Tibial nerve (tissue), 4 donors: ENCODE measurements at places on chromosomes 16 and 17.

GRCh38 chr17:71649941-71650350, 470.9 kb upstream of the SOX9 start:
- no peak for DNase-seq

DNA sequence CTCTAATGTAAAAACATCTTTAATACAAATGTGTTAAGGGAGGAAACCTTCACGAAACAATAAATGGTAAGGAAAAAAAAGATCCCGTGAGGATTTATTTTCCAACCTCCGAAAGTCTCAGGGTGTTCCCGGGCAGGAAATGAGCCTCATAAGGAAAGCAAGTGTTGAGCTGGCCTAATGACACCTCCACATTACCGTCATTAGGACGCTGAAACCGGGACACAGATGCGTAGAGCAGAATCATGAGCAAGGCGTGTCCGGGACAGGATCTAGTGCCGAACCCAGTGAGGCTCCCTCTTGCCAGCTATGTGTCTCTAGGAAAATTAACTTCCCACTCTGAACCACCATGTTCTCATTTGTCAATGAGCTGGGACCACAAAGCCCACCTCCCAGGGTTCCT, 22.7 kb upstream of the CYTH1 start:
- DNase-seq, result no peak

GRCh38 chr16:8565498-8565897, 24.8 kb downstream of the TMEM114 start:
- no peak for DNase-seq

DNA sequence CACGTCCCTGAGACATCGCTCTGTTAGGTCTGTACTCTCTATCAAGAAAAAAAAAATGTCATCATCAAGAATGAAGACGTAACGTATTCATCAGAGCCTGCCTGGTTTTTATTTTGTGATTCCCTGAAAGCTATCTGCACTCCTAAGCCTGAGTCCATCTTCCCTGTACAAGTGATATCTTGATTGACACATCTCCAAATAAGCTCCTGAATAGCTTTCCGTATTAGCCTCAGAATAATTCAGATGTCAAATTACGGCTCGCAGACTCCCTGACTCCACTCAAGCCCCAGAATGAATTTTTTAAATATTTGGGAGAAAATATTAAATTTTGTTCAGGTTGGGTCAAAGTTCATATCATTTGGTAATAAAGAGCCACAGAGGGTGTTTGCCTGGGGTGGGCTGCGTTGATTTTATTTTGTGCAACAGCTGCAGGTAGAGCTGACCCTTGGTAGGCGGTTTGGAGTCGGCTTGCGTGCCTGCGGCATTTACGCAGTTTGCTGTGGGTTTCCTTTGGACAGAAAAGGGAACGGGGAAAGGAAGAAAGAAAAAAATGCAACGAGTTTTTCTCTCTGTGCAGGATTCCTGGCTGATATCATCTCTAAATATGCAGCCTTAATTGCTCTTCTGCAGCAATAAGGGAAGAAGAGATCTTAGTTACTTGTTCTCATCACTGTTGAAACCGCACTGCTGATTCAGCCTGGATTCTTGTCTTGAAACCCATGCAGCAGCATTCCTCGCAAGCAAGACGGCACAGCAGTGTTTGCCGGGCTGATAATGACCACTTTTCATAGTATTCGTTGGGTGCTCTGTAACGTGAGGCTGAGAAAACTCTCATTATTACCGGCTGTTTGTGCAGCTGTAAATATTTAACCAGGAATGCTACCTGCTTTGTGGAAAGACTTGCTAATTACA, 114.7 kb downstream of the IRX3 start:
- DNase-seq, result no peak

- no peak for DNase-seq
These were observed 10.9 kb upstream of the ZFHX3 start for GRCh38 chr16:73058616-73059409.

- no peak for DNase-seq
These were observed 18.5 kb upstream of the CPD start for GRCh38 chr17:30360086-30360808.

DNA sequence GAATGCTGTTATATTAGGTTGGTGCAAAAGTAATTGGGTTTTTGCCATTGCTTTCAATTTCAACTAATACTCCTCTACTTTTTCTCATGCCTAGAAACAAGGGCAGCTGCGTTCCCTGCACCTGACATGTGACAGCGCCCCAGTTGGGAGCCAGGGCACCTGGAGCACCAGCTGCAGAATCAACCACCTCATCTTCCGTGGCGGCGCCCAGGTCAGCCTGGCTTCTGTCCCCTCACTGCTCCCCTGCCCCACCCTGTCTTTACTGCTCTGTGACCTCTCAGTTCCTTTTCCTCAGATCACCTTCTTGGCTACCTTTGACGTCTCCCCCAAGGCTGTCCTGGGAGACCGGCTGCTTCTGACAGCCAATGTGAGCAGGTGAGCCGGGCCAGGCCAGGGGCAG, 16.4 kb upstream of the ITGAD start:
- no peak for DNase-seq

- DNase-seq, result no peak
These were observed 532 bp downstream of the CNTNAP1 start for GRCh38 chr17:42682722-42683403.

- DNase-seq, result no peak
These were observed 2285.3 kb downstream of the TP53TG3F start for GRCh38 chr16:35744726-35745125.

- DNase-seq, result no peak
These were observed 93.7 kb downstream of the SDK2 start for GRCh38 chr17:73550556-73550955.

DNA sequence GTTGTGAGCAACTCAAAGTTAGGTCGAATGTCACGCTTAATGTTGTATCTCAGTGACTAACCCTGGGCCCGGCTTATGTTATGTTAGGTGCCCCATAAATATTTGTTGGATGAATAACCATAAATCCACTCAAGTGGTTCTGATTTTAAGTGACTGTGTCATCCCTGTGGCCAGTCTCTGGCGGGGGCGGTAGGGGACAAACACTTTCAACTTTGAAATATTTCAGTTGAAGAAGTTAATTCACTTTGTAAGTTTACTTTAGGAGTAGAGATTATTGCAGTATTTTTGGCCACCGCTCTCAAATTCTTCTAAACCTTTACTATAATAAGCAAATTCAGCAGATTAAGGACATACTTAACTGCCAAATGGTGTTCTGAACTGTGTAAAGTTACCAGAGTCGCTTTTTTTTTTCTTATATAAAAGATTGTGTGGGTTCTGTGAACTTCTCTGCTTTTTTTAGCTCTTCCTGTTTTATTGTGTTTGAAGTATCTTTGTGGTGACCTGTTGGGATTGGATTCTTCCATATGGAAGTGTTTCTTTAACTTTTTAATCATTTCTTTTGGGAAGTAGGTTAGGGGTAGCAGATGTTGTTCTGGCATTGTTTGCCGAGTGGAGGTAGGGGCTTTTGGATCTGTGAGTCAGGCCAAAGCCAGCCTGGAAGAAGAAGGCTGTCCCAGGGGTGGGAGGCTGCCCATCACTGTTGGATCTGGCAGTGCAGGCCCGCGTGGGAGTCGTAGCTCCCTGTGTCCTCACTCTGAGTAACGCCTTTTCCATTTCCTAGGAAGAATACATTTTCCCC, 61.4 kb upstream of the TBX2 start:
- no peak for DNase-seq

DNA sequence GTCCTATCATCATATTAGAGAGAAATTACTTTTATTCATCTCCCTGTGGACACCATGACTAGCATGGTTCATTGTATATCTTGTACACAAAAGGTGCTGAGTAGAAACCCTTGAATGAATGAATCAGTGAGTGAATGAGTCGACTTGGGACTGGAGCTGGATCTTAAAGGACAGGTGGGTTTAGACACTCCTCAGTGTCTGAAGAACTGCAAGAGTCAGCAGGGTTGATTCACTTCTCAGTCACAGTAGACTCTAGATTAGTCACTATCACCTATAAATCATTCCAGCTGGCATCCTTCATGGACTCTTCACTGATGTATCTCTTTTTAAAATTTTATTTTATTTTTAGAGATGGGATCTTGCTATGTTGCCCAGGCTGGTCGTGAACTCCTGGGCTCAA, 30.1 kb upstream of the PMFBP1 start:
- no peak for DNase-seq

DNA sequence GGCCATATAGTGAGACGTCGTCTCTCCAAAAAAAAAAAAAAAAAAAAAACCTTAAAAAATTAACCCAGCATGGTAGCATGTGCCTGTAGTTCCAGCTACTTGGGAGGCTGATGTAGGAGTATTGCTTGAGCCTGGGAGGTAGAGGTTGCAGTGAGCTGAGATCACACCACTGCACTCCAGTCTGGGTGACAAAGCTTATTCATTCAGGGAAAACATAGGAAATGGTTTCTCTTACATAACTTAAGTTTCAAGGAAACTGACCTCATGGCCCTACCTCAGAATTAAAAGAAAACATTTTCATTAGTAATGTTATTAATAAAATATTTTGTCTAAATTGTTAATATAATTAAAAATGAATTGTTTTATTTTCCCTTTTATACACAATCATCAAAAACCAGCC, 31.4 kb downstream of the COG1 start:
- DNase-seq, result no peak

GRCh38 chr16:4514606-4515005, 24.0 kb downstream of the CDIP1 start:
- DNase-seq, result no peak

DNA sequence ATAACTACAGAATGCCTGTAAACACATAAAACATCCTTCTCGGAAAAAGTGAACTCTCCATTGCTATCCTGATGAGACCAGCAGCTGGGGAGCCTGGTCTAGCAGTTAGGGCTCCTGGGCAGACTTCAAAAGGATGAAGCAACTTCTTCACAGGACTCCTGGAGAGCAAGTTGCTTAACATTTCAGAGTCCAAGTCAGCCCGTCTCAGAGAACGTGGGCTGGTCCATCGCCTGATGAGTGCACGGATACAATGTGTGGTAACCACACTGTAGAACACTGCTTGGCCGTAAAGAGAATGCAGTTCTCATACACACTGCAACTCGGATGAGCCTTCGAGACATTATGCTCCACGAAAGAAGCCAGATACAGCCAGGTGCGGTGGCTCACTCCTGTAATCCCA, 52.7 kb downstream of the TMEM235 start:
- DNase-seq, result no peak

- no peak for DNase-seq
These were observed 195.8 kb downstream of the SNX29 start for GRCh38 chr16:12172343-12172742.

GRCh38 chr17:8337802-8338752, 1.6 kb upstream of the ODF4 start:
- DNase-seq, result no peak

DNA sequence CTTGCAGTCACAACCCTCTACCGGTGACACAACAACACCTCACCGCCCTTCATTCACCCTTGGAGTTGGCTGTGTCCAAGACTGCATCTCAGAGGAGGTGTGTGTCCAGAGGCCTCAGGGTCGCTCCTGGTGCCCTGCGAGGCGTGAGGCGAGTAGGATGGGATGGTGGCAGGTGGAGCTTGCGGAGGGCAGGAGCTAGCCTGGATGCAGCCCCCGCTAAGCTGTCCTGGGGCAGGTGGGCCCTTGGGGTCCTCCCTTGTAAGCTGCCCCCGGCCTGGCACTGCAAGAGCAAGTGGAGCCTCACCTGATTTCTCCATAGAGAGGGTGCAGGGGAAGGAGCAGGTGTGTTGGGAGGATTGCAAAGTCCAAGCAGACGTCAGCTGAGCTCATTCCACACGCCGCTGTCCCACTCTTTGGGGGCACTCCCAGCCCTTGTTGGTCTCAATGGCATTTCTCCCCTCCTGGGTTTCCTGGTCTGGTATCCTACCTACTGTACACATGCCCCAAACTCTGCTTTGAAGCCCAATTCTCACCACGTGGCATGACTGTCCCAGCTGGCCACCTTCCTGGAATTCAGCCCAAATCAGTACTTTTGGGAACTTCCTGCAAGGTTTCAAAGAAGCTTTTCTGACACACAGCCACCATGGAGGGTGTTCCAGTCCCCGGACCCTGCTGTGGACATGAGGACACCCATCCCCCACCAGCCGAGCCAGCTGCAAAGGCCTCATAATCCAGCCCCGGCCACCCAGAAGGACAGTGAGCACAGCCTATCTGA, 18.1 kb upstream of the ICAM2 start:
- no peak for DNase-seq

GRCh38 chr17:79650283-79650682, 39.4 kb upstream of the RBFOX3 start:
- DNase-seq, result no peak

DNA sequence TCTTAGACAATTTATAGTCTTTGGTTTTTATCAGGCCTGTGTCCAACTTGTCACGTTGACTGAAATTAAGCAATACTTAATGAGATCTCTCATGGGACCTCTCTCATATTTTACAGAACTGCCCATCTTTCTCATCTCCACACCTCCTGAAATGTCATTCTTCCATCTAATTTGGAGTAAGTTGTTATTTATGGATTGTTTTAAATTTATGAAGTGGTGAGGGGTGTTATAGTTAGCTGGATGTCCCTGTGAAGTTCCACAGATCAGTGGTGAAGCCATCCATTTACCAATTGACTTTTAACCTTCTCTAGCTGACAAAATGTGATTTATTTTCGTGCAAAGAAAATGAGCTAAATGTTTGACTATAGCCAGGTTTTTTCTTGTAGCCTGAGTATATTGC, 824.9 kb downstream of the KCNJ2 start:
- no peak for DNase-seq

GRCh38 chr16:53087101-53087500, 32.3 kb downstream of the CHD9 start:
- no peak for DNase-seq

- no peak for DNase-seq
These were observed 14.2 kb upstream of the IL21R start for GRCh38 chr16:27387724-27388123.

- no peak for DNase-seq
These were observed 60.4 kb downstream of the PIPOX start for GRCh38 chr17:29103341-29103740.

DNA sequence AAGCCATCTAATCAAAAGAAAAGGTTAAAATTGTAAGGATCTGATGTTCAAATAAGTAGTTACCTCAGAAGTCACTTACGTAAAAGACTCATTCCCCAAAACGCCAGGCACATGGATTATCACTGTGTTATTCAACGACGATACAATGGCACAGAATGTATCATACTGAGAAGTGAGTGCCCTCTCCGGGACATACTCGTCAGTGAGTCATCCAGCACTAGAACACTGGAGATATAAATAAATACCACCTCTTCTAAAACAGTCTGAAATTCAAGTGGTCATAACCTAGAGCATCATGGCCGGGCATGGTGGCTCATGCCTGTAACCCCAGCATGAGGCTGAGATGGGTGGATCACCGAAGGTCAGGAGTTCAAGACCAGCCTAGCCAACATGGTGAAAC, 24.9 kb downstream of the USP31 start:
- DNase-seq, result no peak

DNA sequence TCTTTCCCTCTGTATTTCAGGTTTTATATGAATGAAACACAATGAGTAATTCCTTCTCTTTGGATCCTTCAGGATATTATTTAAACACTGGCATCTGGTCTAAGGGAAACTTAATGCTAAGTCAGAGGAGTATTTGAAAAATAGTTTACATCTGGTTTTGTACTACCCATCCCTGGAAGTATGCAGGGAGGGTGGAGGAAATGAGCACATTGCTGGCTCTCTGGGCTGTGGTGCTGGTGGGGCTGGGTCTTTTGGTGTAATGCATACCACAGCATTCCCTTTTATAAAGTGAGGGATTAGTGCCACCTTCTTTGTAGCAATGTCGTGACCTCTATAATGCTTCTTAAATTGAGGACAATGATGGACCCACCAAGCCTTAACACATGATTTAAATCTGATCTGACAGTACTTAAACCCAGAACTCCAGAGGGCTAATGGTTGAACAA, 105.5 kb upstream of the AXIN2 start:
- DNase-seq, result no peak

- no peak for DNase-seq
These were observed 5.6 kb upstream of the ULK2 start for GRCh38 chr17:19873346-19873745.

GRCh38 chr16:85017151-85017550, 5.8 kb upstream of the ZDHHC7 start:
- no peak for DNase-seq
